ENCODE measurements at places on chromosomes 13 and 19.

DNA sequence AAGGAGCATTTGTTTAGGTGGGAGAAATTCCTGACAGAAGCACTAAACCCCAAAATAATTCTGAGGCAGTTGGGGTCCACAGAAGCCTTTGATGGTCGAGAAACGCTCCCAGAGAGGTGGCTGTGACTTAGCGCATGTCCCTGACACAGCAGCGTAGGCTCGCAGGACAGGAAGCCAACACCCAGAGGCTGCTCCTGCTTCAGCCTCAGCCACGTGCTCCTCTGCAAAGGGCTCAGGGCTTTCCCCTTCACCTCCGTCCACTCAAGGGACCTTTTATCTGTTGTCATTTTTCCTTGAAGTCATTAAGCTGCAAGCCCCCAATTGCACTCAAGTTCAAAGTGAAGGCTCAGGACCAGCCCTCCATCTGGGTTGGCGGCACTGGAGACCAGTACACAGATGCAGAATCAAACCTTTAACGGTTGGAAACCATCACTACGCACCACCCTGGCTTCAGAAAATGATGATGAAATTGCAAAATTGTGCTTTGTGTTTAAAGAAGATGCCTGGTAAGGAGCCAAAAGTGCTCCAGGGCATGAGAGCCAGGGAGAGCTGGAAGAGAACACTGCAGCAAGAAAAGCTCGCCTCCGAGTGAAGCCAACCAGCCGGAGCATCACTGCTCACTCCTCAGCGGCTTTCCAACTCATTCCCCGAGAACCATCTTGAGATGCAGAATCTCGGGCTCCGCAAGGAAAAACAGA lies 219.6 kb downstream of the RAP2A start:
- H3K27me3 ChIP-seq, result peaks cover 13% of the 10 kb centered on the region
- H3K4me1 ChIP-seq, result no peaks in the 10 kb centered on the region
- no peak for DNase-seq
- no peak overlapping the region for H3K4me3 ChIP-seq

GRCh38 chr13:70191034-70191433 lies 82.8 kb upstream of the KLHL1 start:
- H3K27me3 ChIP-seq, result no peaks in the 10 kb centered on the region
- H3K4me1 ChIP-seq, result no peaks in the 10 kb centered on the region
- no peaks in the 10 kb centered on the region for H3K36me3 ChIP-seq
- H3K4me3 ChIP-seq, result no peak overlapping the region

DNA sequence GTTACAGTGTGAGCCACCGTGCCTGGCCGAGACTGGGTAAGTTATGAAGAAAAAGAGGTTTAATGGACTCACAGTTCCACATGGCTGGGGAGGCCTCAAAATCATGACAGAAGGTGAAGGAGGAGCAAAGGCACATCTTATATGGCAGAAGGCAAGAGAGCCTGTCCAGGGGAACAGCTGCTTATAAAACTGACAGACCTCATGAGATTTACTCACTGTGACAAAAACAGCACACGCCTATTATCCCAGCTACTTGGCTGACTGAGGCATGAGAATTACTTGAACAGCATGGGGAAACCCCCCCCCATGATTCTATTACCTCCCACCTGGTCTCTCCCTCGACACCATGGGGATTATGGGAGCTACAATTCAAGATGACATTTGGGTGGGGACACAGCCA lies 23.4 kb upstream of the ZNF561 start:
- DNase-seq, result no peak
- no peaks in the 10 kb centered on the region for H3K4me1 ChIP-seq
- no peak overlapping the region for H3K27ac ChIP-seq
- no peak overlapping the region for H3K4me3 ChIP-seq
- H3K27me3 ChIP-seq, result no peaks in the 10 kb centered on the region

DNA sequence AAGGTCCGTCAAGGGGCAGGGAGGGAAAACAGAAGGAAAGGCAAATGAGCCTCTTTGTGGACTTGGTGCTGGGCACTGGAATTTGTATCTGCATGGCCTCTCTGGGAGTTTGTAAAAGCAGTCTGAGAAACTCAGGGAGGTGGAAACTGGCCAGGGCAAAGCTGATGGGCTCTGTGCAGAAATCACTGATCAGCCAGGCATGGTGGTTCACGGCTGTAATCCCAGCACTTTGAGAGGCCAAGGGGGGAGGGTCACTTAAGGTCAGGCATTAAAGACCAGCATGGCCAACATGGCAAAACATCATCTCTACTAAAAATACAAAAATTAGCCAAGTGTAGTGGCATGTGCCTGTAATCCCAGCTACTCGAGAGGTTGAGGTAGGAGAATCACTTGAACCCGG lies 369.9 kb upstream of the ZNF507 start:
- no peaks in the 10 kb centered on the region for H3K27me3 ChIP-seq
- H3K4me1 ChIP-seq, result no peaks in the 10 kb centered on the region
- DNase-seq, result peak; percentile 30
- H3K36me3 ChIP-seq, result no peaks in the 10 kb centered on the region

GRCh38 chr19:1311543-1312091 lies 25.9 kb downstream of the EFNA2 start:
- peaks cover 7% of the 10 kb centered on the region for H3K4me1 ChIP-seq
- H3K36me3 ChIP-seq, result no peaks in the 10 kb centered on the region
- no peak overlapping the region for H3K27ac ChIP-seq
- no peak for DNase-seq

DNA sequence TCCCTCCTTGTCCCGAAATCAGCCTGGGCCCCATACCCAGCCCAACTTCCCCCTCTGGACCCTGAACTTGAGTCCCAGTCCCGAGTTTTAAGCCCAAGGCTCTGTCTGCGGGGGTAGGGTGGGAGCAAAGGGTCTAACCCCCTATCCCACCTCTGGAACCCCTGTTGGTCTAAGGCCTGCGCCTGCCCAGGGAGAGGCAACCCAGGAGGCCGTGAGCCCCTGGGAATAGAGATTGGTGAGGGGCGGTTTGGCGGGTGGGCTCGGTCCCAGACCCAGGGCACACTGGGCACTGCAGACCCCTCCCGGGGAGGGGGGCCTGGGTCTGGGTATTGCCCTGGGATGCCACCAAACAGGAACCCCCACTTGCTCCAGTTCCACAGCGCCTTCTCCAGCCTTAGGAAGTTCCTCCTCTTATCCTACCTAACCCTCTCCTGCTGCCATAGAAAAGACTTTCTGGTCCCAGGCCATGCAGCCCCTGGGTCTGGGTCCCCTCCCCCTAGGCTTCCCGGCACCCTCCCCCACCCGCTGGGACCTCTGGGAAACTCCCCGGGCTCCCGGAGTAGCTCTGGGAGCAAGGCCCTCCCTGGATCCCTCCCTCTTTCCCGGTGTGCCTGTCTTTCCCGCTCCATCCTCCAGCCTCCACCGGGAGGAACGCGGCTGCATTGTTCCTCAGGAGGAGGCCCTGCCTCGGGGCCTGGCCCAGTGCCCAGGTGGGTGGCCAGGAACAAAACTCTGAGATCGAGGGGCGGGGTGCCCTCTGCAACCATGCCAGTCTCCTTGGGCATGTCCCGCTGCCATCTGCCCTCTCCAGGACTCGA lies 33.6 kb upstream of the NANOS3 start:
- peak overlapping the region; percentile 81 for H3K4me3 ChIP-seq
- H3K4me1 ChIP-seq, result peaks cover 51% of the 10 kb centered on the region
- DNase-seq, result peak; percentile 93
- peak overlapping the region; percentile 96 for H3K27ac ChIP-seq

DNA sequence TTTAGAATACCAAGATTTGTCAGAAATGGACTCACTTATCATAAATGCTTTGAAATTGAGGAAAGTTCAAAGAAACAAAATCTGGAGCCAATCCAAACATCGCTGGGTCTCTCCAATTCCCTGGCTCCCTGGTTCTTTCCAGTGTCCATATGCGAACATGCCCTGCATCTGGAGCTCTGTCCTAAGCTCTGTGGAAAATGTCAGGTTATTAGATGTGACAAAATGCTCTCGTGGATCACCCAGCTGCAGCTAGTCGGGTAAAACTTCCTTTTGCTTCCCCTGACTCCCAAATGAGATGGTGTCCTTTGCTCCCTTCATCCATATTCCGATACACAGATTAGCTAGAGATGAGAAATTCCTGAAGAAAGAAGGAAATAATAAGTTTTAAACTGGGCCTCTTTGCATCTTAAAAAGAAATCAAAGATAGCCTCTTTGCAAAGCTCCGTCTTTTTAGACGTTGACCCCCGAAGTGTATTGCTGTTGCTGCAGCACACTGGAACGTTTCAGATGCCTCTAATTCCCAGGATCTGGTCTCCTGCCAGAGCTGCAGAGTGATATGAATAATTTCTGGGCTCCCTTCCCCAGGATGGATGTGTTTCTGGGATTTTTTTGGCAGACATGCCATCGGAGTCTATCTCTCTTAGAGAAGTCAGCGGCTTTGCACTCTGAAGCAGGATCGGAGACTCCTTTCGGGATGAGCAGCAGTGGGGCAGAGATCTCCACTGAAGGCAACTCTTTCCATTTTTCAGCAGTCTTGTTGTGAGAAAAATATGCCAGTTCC lies 102.9 kb downstream of the TEX26 start:
- DNase-seq, result no peak
- no peaks in the 10 kb centered on the region for H3K36me3 ChIP-seq

- H3K4me3 ChIP-seq, result no peak overlapping the region
- no peaks in the 10 kb centered on the region for H3K27me3 ChIP-seq
- H3K4me1 ChIP-seq, result peaks cover 46% of the 10 kb centered on the region
- peak overlapping the region; percentile 35 for H3K27ac ChIP-seq
These were observed 61.7 kb downstream of the ARHGAP35 start for GRCh38 chr19:46922465-46922864.

DNA sequence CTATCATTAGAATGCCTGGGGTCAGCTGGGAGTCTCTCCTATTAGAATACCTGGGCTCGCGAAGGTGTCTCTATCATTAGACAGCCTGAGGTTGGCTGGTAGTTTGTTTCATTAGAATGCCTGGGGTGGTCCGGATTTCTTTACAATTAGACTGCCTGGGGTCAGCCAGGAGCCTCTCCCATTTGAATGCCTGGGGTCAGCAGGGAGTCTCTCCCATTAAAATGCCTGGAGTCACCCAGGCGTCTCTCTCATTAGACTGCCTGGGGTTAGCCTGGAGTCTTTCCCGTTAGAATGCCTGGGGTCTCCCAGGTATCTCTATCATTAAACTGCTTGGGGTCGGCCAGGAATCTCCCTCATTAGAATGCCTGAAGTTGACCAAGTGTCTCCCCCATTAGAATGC lies 1458.3 kb downstream of the UQCRFS1 start:
- no peak for DNase-seq
- H3K4me3 ChIP-seq, result no peak overlapping the region
- no peak overlapping the region for H3K27ac ChIP-seq
- no peaks in the 10 kb centered on the region for H3K27me3 ChIP-seq

DNA sequence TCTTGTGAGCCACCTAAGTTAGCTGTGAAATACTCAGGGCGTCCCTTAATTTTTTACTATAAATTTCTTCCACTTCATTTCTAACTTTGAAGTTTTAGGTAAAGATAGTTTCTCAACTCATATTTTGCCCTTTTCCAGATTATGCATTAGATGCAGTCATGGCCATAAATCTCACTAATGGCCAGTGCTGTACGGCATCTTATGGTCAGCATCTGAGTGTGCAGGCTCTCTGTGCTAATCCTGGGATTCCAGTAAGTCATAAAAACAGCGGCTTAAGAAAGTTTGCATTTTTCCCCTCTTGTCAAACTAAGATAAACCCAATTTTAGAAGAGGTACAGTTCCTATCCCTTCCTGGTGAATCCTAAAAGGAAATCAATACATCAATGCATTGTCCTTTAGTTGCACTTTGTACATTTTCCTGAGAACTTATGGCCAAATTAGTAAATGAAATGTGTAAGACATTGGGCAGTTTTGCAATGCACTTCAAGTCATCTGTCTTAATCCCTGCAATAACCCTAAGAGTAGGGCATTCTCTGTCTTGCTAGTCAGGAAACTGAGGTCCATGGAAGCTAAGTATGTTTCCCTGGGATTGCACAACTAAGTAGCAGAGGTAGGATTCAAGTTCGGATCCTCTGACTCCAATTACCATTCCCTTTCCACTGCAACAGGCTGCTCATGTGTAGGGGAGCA lies 146.2 kb downstream of the DCT start:
- peaks cover 8% of the 10 kb centered on the region for H3K36me3 ChIP-seq
- no peak for DNase-seq
- no peak overlapping the region for H3K4me3 ChIP-seq
- peaks cover 37% of the 10 kb centered on the region for H3K4me1 ChIP-seq

DNA sequence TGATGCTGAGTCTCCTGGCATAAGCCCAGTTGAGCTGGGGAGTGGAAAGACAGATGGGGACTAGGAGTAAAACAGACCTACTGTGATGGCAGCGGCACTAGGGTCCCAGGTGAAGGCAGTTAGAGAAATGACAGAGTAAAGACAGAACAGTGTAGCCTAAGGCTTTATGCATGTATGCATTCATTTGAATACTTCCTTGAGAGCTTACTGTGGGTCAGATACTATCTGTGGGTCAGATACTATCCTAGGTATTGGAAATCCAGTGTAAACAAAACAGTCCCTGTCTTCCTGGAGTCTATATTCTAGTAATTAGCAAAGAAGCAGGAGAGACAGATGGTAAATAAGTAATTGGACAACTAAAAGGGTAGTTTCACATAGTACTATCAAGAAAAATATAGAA lies 73.7 kb upstream of the LRCH1 start:
- no peak overlapping the region for H3K4me3 ChIP-seq
- peak; percentile 6 for DNase-seq
- H3K4me1 ChIP-seq, result peaks cover 9% of the 10 kb centered on the region
- no peak overlapping the region for H3K27ac ChIP-seq
- H3K27me3 ChIP-seq, result no peaks in the 10 kb centered on the region

DNA sequence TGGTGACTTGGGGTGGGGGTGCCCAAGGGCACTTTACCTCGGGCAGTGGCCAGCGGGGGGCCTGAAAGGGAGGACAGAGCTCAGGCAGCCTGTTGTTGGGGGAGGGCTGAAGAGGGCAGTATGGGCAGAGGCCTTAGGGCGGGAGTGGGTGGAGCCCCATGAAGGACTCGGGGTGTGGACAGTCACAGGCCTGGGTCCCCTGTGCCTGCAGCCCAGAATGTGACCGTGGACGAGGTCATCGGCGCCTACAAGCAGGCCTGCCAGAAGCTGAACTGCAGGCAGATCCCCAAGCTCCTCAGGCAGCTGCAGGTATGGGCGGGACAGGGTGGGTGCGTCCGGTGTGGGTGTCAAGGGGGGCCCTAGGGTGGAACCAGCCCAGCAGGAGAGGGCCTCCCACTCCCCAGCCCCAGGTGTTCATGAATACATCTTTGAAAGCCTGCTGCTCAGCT lies 22.5 kb downstream of the NKPD1 start:
- peaks cover 13% of the 10 kb centered on the region for H3K36me3 ChIP-seq
- no peak overlapping the region for H3K4me3 ChIP-seq
- H3K27me3 ChIP-seq, result no peaks in the 10 kb centered on the region
- DNase-seq, result no peak

GRCh38 chr19:41363371-41363752 lies 587 bp downstream of the B9D2 start:
- no peak for DNase-seq
- H3K36me3 ChIP-seq, result no peaks in the 10 kb centered on the region
- H3K4me1 ChIP-seq, result peaks cover 25% of the 10 kb centered on the region
- H3K4me3 ChIP-seq, result peak overlapping the region; percentile 88
- H3K27me3 ChIP-seq, result no peaks in the 10 kb centered on the region
- peak overlapping the region; percentile 100 for H3K27ac ChIP-seq

- H3K27ac ChIP-seq, result no peak overlapping the region
- H3K4me3 ChIP-seq, result no peak overlapping the region
- no peak for DNase-seq
- H3K27me3 ChIP-seq, result no peaks in the 10 kb centered on the region
- H3K36me3 ChIP-seq, result no peaks in the 10 kb centered on the region
These were observed 417.1 kb downstream of the OLFM4 start for GRCh38 chr13:53445686-53446085.

- H3K4me3 ChIP-seq, result peak overlapping the region; percentile 99
- H3K27ac ChIP-seq, result peak overlapping the region; percentile 93
- no peaks in the 10 kb centered on the region for H3K27me3 ChIP-seq
- peaks cover 9% of the 10 kb centered on the region for H3K36me3 ChIP-seq
- peaks cover 20% of the 10 kb centered on the region for H3K4me1 ChIP-seq
These were observed 5.5 kb downstream of the IER2 start for GRCh38 chr19:13155472-13156359.
